ENCODE measurements at places on chromosomes 3 and 15.
A peak's percentile ranks its signal among the peaks of the same experiment; 100 is the strongest.

DNA sequence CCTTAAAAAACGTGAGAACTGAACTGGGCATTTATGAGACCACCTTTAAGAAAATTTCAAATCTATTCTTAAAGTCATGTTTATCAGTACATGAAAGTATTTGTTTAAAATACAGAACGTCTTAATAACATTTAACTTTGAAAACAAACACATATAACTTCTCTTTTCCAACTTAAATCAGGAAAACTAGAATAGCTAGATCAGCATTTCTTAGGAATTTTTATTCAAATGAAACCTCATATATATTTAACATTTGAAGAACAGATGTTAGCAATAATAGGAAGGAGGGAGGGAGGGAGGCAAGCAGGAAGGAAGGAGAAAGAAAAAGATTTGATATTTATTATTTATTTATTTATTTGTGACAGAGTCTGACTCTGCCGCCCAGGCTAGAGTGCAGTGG lies 120.2 kb downstream of the NR1I2 start:
- no peak for DNase-seq

- no peak for DNase-seq
Observed at GRCh38 chr3:186093271-186093900, 15.5 kb downstream of the ETV5 start.

GRCh38 chr3:9600597-9600996 lies 47.0 kb upstream of the LHFPL4 start:
- DNase-seq: peak; percentile 23

DNA sequence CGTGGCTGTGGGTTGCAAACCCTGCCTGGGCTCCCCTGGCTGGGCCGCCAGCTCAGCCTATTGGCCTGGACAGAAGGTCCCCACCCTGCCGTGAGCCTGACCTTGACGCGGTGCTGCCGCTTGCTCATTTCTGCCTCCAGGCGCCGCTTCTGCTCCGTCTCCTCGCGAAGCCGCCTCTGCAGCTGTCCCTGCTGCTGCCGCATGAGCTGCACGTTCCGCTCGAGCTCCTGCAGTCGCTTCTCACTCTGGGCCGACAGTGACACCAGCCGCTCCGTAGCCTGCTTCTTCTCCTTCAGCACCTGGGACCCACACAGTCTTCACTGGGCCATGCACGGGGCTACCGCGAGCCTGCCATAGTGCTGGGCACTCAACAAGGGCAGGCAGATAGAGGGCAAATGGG lies 21.7 kb downstream of the KIF7 start:
- no peak for DNase-seq

GRCh38 chr3:153853163-153853562 lies 268.0 kb upstream of the ARHGEF26 start:
- DNase-seq: no peak

- no peak for DNase-seq
Observed at GRCh38 chr15:55897560-55898336, 95.7 kb downstream of the NEDD4 start.

- DNase-seq: no peak
Observed at GRCh38 chr3:60313951-60314461, 937.2 kb downstream of the FHIT start.

DNA sequence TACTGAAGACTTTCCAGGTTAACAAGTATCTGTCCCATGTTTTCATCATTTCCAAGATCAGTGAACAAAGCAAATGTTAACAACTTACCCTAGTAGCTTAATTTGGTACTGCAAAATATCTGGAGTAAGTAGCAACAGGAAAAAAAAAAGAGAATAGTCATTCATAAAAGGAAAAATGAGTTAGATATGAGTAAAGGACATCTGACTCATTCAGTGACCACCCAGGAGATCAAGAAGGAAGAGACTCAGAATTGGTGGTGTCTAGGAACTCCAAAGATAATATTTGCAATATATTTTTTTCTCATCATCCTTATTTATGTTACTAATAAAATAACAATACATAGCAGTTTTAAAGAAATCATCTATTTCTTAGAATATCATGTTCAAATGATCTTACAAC lies 253.8 kb upstream of the COL8A1 start:
- no peak for DNase-seq

DNA sequence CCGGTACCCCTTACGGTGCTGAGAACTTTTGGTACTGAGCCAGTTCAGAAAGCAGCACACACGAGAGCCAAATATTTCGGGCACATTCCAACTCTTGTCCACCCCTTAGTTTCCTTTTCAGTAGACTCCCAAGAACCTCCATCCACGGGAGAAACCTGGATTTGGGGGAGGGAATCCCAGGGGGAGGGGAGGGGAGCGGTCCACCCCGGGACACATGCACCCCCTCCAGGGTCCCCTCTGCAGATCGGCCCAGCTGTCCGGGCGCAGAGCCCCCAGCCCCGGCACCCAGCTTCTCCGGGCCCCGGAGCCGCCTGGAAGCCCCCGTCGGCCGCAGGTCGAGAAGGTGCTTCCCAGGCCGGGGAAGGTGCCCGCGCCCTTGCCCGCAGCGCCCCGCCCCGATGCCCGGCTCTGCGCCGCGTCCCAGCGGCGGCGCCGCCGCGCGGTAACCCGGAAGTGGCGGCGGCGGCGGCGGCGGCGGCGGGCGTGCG lies 455 bp upstream of the ABHD17C start:
- peak; percentile 30 for DNase-seq

GRCh38 chr3:84292128-84292527 lies 666.7 kb upstream of the CADM2 start:
- DNase-seq: no peak

- no peak for DNase-seq
Observed at GRCh38 chr3:37129871-37130270, 44.5 kb downstream of the LRRFIP2 start.

GRCh38 chr15:73367624-73368300 lies 996 bp downstream of the HCN4 start:
- no peak for DNase-seq

- DNase-seq: no peak
Observed at GRCh38 chr3:46466273-46466672, 1.6 kb upstream of the LTF start.

- no peak for DNase-seq
Observed at GRCh38 chr3:33355611-33356010, 78.4 kb downstream of the FBXL2 start.

Measured in hematopoietic multipotent progenitor cell (in vitro differentiated cells).